ENCODE measurements at places on chromosomes 1 and 21.

- DNase-seq, result no peak
These were observed 141.3 kb upstream of the ADAMTS5 start for GRCh38 chr21:27108228-27108627.

DNA sequence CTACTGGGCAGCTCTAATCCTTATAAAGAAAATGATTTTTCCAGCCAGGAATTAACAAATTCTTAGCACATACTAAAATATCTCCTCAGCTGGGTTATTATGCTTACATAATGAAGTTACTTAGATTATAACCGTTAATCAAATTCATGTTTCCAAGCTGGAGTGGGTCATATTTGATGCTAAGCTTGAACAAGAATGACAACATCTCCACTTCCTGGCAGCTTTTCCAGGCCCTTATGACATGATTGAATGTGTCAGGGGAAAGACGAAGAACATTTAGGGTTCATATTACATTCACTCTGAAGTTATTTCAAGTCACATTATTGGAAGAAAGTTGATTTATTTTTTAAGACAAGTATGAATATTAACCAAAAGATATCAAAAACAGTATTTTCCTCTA is 333.7 kb downstream of the PCP4 start:
- DNase-seq, result no peak

DNA sequence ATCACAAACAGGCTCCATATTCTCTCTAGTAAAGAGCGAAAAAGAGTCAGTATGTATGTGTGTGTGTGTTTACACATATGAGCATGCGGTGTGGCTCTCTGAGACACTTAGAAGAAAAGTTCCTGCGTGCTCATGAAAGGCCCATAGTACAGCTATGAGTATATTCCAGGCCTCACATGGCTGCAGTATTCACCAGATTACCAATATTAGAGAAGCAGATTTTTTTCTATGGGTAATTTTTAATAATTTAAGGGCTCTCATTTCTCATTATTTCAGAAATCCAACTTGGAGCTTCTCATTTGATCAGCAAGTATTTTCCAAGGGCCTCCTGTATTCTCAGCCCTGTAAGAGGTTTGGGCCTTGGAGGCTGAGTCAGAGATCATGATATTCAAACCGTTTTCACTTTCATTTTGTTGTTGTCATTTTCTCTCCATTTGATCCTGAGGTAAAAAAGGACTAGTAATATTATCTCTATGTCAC is 232.9 kb upstream of the SGIP1 start:
- no peak for DNase-seq

DNA sequence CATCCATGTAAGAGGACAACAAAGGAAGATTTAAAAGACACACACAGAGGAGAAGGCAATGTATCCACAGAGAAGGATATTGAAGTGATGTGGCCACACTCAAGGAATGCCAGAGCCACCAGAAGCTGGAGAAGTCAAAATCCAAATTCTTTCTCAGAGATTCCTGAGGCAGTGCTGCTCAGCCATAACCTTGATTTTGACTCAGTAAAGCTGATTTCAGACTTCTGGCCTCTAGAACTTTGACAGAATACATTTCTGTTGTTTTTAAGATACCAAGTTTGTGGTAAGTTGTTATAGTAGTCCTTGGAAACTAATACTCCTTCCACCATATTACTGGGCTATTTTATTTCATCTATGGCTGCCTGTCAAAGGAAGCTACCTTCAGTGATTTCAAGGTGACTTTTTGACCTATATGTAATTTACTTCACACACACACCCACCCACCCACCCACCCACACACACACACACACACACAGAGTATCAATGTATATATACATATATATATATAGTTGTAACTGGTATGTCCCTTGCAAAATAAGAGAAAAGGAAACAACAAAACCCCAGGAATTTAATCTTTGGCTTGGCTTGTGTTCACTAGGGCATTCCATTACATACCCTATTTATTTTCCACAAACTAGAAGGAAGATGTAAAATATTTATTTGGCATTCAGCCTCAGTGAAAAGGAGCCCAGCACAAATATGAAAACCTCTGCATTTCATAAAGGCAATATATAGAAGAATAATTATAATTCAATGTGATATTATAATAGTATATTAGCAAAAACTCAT is 142.1 kb upstream of the PTGFR start:
- DNase-seq, result no peak

GRCh38 chr1:206575894-206576737 is 36.1 kb downstream of the EIF2D start:
- no peak for DNase-seq

GRCh38 chr1:18312961-18313360 is 167.8 kb upstream of the KLHDC7A start:
- no peak for DNase-seq

DNA sequence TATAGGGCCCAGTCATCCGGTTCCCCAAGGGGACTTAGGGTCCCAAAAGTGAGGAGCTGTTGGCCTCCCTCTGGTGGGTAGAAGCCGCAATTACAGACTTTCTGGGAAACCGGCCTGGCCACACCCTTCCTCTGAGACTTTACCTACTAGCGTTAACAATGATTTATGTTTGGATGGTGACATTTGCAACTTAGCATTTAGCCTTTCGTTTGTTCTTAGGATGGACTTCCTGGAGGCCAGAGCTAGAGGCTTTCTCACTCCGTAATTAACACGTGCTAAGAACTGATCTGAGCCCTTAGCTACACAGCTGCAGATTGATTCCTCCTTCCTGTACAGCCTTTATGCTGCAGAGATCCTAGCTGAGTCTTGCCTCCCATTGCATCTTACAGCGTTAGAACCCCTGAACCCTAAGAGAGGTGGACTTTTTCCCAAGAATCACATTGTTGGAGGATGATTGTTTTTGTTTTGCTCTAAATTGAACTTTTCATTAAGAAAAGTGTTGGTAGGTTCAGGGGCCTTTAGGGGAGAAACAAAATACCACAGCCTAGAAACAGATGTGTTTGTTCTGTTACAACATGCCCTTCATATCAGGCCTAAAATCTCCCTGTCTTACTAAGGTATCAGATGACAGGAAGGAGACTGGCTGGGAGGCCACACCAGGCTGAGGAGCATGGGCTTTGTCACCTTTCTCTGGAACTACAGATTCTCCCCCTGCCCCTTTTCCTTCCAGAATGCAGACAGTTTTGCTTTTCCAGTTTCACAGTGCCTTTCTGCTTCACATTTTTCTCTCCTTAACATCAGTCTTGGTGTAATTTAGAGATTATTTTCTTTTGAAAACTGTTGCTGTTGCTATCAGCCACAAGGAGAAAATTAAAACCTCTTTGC is 1.9 kb downstream of the S100A11 start:
- peak; percentile 79 for DNase-seq

GRCh38 chr1:212430955-212431394 is 1.7 kb upstream of the NENF start:
- peak; percentile 46 for DNase-seq

DNA sequence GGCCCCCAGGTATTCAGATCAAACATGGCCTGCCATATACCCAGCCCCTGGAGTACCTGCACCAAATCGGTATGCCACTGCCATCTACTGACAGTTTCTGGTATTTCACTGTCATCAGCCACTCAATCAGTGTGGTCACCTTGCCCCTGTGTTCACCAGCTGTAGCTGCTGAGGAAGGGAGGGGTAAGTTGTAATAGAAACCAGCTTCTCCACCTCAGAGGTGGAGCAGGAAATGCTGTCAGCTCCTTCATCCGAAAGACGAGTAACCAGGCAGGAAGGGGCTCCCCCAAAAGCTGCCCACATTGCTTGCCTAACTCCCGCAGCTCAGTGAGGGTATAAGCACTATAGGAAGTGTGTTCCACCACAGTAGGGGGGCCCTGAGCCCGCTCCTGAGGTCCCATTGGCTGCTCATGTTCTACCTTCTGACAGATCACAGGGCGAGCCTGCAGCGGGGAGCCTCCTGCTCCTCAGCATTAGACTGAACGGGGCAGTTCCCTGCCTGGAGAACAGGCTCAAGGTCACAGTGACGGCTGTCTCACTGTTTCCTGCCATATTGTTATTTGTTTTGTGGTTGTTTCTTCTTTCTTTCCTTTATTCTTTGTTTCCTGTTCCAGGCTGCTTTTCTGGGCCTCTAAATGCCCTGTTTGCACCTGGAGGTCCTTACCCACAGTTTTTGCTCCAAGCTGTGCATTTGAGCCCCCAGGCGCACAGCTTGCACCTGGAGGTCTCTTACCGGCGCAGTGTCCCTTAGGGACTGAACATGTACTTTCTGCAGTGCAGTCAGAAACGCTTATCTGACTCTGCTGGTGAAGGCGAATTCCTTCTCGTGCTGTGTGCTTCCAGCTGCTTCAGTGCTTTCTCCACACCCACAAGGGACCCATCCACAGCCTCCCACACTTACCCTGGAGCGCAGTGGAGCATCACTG is 1638.3 kb downstream of the MRPL39 start:
- no peak for DNase-seq

DNA sequence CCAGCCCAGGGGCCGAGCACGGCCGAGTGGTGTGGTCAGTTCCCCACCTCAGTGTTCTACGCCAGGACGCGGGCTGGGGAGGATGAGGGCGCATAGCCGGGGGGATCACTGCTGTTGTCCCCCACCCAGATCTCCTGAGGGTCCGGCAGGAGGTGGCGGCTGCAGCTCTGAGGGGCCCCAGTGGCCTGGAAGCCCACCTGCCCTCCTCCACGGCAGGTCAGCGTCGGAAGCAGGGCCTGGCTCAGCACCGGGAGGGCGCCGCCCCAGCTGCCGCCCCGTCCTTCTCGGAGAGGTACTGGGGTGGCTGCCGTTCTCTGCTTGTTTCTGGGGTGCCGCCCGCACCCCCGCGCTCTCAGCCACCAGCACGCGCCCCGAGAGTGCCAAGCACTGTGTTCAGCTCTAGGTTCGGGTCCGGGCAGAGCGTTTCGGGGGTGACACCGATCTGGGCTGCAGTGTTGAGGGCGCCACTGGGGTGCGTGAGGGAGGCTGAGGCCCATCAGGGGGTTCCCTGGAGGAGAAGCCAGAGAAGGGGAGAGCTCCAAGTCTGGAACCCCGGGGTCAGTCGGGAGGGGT is 17.4 kb downstream of the SAMD11 start:
- DNase-seq, result no peak

GRCh38 chr21:28640326-28640725 is 352.4 kb downstream of the LTN1 start:
- DNase-seq, result no peak

- no peak for DNase-seq
These were observed 37.5 kb upstream of the HOOK1 start for GRCh38 chr1:59776960-59777852.

GRCh38 chr1:203644661-203645510 is 18.3 kb downstream of the ATP2B4 start:
- no peak for DNase-seq

GRCh38 chr1:87180682-87181081 is 148.0 kb upstream of the LMO4 start:
- no peak for DNase-seq

DNA sequence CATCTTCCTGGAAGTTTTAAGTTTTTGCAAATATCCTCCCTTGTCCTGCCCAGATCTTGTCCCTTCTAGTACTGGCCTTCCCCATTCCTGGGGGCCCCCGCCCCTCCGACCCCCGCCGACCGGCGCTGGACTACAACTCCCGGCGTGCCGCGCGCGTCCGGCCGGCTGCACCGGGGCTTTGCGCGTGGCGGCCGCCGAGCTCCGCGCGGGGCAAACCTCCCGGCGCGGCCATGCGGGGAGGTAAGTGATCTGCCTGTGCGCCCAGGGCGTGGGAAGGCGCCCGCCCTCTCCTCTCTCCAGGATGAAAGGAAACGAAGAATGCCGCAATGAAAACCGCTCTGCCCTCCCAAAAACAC is 3.2 kb upstream of the SAMD13 start:
- DNase-seq, result no peak

DNA sequence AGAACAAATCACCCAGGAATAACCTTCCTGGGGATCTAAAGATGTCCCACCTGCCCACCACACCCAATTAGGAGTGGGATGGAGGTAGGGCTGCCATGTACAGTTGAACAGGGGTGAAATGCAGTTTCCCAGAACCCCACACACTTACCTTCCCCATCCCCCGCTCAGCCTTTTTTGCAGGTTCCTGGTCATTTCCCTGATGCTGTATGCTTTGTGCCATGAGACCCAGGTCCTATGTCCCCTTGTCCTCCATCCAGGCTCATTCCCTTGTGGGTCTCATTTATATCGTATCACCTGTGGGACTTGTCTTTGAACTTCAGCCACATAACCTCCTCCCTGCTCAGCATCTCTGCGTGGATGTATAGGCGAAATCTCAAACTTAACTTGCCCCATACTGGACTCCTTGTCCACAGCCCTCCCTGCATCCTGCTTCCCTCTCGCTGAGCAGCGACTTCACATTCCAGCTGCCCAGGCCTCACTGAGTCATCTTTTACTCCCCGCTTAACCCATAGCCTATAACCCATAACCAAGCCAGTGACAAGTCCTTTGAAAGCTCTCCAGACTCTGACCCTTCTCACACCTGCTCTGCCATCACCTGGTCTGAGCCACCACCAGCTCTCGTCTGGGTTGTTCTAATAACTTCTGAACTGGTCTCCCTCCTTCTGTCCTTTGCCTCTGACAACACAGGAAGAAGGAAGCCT is 4.7 kb downstream of the LDLRAD2 start:
- DNase-seq, result no peak

DNA sequence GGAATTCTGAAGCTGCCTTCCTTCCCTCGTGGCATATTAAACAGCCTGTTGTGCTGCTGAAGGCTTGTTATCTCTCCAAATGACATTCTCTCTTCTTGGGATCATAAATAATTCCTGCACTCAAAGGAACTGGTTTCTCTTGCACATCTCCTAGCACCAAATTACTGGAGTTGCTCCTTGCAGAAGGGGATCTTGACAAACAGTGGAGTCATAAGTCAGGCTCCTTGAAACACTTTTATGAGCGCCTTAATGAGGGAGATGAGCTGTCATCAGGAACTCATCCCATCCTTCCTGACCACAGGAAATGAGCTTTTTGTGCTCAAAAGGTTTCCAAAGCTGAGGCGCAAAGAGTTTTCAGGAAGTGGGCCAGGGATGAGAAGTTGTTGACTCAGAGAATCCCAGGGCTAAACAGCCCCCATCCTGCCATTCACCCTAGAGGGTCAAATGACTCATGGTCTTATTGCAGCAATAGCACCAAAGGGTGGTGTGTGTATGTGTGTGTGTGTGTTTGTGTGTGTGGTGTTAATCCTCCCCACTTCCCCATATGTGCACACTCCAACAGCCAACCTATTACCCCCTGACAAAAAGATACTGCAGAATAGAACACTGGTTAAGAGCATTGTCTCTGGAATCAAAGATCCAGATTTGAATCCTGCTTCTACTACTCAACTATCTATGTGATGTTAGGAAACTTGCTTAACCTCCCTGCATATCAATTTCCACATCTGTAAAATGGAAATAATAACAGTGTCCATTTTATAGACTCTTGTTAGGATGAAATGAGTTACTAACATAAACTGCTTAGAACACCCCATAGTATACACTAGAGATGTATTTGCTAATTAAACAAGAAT is 2.8 kb upstream of the PHC2 start:
- no peak for DNase-seq

DNA sequence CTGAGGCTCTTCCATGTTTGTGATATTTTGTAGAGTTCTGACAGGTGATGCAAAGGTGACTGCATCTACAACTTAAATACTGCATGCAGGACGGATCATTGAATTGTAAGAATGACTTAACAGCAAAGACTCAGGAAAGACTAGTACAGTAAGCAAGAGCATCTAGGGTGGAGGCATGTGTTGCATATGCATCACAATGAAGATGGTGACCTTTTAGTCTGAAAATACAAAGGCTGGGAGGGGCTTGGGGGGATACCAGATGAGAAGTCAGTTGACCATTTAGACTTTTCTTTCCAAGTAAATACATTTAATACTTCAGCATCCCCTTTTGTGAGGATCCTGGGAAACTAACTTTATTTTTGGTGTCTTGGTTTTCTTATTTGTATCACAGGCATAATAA is 145.5 kb downstream of the NUF2 start:
- DNase-seq, result no peak

GRCh38 chr1:10401281-10401680 is 2.4 kb downstream of the PGD start:
- no peak for DNase-seq

- no peak for DNase-seq
These were observed 313.8 kb downstream of the TGFB2 start for GRCh38 chr1:218658899-218659298.

Measured in LNCaP clone FGC (cell line).